ENCODE measurements at places on chromosomes 16 and 17.

GRCh38 chr16:49828533-49829267, 27.2 kb downstream of the ZNF423 start:
- DNase-seq = no peak

- DNase-seq = no peak
Observed at GRCh38 chr16:11136600-11136999, 119.4 kb downstream of the SOCS1 start.

DNA sequence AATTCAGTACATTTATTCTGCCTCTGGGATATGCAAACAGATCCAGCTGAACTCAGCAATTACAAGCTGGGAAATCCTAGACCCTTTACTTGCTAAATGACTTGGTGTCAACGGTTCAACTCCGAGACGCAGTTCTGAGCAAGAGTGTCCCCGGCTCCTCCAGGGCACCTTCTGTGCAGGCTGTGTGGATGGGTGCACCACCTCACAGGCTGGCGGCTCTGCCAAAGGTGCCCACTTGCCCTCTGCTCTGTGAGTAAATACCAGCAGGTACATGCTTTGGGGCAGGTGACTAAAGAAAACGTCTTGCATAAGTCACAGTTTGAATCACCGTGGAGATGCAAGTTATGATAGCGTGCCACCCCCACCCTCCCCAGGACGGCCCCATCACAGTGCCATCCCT, 23.3 kb downstream of the MAP1LC3B start:
- no peak for DNase-seq

- no peak for DNase-seq
Observed at GRCh38 chr17:31472137-31472536, 80.7 kb downstream of the RAB11FIP4 start.

DNA sequence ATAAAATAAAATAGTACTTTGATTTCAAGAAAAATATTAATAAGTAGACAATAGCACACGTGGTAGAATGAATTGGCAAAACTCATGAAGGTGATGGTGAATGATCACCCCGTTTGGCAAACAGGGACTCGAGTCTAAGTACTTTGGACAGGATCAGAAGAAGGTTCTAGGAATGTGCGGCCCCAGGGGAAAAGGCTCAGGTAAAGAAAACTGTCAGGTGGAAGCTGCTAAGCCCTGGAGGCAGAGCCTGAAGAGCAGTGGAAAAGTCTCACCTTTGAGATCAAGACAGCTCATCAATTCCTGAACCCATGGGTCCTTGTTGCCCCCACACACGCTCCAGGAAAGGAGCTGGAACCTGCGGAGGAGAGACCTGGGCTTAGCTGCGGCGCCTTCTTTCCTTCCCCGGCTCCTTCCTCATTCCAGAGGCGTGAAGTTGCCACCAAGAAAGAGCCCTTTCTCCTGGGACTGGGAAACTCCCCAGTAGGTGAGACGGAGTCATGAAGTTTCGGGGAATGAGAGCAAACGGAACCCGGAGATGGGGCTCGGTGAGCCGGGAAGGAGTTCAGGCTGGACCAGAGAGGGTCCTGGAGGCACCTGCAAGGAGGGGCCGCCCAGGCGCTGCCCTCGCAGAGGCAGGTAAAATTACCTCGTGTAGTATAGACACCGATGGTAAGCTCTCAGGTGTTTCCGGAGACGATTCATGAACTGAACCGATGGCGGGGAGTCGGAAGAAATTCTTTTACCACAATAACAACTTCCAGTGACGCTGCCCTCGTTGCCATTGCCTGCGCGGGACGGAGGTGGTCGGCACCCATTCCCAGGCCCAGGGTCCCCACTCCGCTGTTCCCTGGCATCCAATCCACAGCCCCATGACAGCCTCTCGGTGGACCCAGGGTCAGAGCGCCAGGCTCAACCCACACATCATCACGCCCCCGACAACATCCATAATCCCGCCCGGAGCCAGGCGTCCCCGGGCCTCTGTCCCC, 1.2 kb upstream of the ZMYND15 start:
- DNase-seq = no peak

- DNase-seq = no peak
Observed at GRCh38 chr17:83101805-83102480, 22.5 kb downstream of the METRNL start.

DNA sequence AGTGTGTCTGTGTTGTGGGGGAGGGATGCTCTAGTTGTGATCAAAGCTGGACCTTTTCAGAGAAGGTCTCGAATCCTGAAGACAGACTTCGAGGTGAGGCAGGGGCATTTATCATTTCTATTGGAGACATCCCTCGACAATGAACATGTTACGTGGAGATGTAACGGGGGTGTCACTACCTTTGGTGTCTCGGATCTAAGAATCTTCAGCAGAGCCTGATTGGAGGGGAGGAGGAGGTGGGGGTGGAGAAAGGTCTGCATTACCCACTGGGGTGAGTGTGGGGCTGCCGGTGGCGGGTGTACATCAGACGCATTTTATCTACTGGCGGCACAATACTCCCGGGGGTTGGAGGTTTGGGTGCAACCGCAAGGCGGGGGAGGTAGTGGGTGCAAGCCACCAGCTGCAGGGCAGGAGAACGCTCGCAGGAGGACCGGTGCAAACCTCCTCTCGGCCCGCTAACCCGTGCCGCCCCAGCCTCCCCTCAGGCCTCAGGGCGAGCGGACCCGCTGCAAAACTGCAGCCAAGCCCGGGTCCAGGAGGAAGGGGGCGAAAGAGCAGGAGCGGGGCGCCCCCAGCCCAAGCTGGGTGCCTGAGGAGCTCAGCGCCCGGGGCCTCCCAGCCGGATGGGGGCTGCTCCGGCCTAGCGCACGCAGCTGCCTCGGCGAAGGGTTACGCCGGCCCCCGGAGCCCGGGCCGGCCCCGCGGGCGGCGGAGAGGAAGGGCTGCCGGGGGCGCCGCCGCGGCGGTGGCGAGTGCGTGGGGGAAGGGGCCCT, 735 bp downstream of the ZNF652 start:
- no peak for DNase-seq

DNA sequence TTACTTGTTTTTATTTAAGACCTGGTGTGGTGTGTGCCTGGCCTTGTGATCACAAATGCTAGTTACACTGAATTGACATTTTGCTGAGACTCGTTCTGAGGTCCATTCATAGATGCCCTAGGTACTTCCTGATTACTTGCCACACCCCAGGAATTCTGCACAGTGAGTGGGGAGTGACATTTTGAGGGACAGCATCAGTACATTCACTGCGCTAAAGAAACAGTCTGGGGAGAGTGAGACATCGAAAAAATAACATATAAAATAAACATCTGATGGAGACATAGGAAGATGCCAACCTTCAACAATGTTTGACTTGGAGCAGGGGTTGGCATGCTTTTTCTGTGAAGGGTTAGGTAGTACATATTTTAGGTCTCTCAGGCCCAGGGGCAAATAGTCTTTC, 30.4 kb downstream of the ABCC1 start:
- no peak for DNase-seq

GRCh38 chr16:71629278-71630016, 3.5 kb downstream of the MARVELD3 start:
- no peak for DNase-seq

GRCh38 chr17:82056729-82057621, 5.3 kb downstream of the GPS1 start:
- DNase-seq = no peak
